Activated CD4-positive, alpha-beta T cell treated with anti-CD3 and anti-CD28 coated beads, Interleukin-2, amount 50 U/mL, for 24 hours (primary cell): ENCODE measurements at places on chromosomes 2 and 18.

GRCh38 chr2:234374736-234375135 is 122.1 kb downstream of the ARL4C start:
- DNase-seq, result no peak

DNA sequence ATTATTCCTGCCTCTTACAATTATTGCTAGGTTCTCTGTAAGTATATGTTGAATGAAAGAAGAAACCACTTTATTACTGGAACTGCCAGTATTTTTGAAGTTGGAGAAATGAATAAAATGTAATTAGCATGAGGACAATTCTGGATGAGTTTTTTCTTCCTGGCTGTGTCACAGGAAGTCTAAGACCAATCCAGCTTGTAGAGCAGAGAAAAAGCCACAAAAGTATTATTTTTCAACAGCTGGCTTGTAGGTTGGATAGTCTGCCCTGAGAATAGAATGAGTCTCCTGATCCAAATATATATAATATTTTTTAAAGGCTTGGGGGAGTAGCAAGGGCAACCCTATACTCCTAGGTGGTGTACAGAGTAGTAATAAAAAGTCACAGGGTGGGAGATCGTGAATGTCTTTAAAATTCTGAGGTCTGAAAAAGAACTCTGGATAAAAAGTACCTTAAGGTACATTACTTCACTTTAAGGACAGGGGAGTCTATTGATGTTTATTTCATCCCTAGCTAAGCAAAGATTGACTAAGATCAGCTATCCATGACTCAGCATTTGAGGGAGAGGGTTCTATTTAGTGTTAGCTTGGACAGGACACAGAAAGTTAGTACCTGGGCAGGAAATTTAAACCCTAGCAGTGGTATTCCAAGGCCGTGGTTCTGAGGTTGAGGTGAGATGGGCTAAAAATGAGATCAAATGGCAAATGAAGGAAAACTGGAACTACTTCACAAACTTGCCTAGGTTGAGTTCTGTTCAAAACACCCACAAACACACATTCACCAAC is 31.7 kb downstream of the SLC40A1 start:
- DNase-seq, result no peak

DNA sequence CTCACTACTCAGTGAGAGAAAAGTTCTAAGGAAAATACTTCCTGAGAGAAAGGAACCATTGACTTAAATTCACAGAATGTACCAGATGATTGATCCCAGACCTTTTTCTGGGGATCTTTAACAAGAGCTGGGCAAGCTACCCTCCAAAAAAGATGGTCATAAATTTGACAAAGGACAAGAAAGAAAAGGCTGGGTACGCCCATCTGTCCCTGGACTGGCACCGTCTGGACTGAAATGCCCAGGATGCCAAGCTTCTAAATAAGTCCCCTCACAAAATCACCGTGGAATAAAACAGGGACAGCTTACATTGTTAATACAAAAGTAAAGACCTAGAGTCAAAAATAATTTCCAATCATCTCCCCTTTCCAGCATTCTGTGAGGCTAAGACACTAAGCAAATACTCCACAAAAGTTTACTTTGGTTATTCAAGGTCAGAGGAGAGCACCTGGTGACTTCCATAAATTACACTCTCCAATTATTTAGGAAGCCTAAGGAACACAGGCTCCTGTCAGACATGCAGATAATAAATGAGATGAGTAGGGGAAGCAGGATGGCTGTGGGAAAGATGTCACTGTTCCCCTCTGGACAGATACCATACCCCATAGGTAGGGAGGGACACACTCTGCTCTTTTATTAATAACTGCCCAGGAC is 69.9 kb downstream of the UXS1 start:
- no peak for DNase-seq

DNA sequence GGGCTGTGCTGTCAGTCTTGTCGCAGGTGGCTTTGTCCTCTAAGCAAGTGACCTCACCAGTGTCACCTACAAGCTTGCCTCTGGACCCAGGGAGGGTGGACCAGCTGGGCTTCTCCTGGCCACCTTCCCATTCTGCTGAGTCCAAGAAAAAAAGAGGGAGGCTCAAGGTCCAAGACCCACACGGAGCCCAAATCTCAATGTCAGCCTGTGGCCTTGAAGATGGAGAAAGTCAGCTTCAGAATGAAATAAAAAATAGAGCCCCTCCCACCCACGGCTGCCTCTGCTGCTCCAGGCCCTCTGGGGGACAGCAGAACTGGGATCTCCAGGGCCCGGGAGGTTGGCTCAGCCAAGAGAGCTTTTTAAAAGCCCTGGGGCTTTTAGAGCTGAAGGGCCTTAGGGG is 145.9 kb downstream of the TNS1 start:
- no peak for DNase-seq

- DNase-seq, result no peak
These were observed 10.4 kb downstream of the SLC25A52 start for GRCh38 chr18:31750273-31750672.

DNA sequence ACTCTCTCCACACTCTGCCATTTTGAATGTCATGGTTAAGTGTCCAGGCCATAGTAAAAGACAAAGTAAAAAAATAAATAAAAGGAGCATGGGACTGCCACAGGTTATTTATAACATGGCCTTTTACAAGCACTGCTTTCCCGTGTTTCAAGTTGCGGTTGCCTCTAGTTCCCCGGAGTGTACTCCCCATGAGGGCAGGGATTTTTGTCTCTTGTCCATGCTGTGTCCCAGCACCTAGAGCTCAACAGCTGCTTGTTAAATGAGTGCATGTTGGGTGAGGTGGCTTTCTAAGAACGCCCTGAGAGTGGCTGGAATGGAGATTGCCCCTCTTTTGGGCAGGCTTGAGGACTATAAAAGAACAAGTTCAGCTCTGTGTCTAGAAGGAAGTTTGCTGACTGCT is 8.4 kb downstream of the CAVIN2 start:
- DNase-seq, result no peak

DNA sequence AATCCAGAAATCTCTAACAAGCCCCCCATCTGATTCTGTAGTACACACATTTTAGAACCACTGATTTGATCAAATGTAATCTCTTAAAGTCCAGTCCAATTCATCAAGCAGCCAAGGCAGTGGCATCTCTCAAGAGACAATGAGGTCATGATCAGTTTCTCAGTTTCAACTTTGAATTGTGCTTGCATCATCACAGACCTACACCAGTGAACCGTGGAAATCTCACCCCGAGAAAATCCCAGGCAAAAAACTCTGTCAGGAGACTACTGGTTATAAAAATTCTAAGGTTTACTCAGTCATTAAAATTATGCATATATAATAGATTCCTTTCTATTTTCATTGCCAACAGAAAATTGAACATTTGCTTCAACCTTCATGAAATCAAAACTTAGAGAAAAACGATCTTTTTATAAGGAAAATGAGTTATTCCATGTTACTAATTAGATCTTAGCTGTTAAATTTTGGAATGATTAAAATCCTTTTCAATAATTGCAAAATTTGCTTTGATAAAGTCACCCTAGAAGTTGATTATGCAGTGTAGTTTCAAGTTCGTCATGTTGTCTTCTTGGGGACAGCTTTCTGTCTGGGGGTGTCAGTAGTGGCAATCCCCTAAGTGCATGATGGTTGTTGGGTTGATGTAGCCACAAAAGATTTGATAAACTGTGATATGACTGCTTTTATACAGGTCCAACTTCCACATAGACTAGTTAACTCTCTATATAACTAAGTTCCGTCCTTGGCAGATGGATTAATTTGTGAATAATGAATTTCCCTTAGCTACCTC is 235.0 kb downstream of the CAMKMT start:
- DNase-seq, result no peak

- DNase-seq, result no peak
These were observed 1079.4 kb upstream of the GYPC start for GRCh38 chr2:125576558-125576957.

- no peak for DNase-seq
These were observed 28.2 kb upstream of the AMMECR1L start for GRCh38 chr2:127913808-127914457.

- no peak for DNase-seq
These were observed 28.0 kb downstream of the LHCGR start for GRCh38 chr2:48727560-48727959.

GRCh38 chr18:24019641-24020331 is 5.2 kb downstream of the TTC39C start:
- peak; percentile 69 for DNase-seq

- DNase-seq, result no peak
These were observed 258.9 kb downstream of the RDH14 start for GRCh38 chr2:18301421-18302139.

GRCh38 chr18:49588971-49589370 is 27.1 kb downstream of the LIPG start:
- DNase-seq, result no peak

DNA sequence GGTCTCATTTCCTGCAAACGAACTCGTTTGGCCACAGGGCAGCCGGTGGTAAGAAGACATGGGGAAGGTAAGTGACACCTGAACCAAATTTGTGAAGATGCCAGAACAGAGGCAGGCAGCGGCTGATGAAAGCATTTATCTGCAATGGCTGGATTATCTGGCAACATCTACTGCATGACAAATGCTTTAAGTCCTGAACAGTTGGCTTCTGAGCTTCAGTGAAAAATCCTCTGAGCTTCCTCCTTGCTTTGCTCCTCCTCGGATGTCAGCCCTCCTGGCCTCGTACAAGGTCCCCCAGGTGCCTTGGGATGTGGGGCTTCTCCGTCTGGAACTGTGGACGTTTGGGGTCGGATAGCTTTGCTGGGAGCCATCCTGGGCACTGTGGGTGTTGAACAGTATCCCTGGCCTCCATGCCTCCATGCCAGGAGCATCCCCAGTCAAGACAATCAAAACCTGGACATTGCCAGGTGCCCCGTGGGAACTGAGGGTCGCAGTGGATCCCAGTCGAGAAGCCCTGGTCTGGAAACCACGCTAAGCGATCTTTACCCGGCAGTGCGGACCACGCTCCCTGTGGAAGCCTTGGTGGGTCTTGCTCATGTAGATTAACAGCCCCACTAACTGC is 49.3 kb downstream of the KCNG2 start:
- DNase-seq, result no peak

DNA sequence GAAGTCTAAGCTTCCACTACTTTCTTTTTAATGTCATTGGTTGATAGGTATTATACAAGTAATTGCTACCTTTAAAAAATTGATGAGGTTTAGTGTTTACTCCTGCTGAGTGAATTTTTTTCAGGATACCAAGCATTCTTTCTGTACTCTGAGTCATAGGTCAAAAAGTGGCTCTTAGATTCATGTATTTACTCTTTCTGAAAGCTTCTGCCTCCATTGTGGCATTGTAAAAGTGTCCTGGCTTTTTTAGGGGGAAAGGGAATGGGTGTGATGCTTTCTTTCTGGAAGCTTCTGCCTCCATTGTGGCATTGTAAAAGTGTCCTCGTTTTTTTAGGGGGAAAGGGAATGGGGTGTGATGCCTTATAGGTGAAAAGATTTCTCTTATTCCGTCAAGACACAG is 286.5 kb downstream of the LPIN1 start:
- no peak for DNase-seq
